ENCODE measurements at places on chromosomes 4 and X. TPM values are rescaled to one million over a fixed set of nuclear protein-coding genes. Genes with fewer than 3 reads are reported as not detected.

Gene MAP3K15
- polyA plus RNA-seq: 0.01 TPM

Gene TREX2
- 0.99 TPM for polyA plus RNA-seq

Gene CT47B1
- polyA plus RNA-seq: not detected

Gene SLC6A14
- polyA plus RNA-seq: not detected

DNA sequence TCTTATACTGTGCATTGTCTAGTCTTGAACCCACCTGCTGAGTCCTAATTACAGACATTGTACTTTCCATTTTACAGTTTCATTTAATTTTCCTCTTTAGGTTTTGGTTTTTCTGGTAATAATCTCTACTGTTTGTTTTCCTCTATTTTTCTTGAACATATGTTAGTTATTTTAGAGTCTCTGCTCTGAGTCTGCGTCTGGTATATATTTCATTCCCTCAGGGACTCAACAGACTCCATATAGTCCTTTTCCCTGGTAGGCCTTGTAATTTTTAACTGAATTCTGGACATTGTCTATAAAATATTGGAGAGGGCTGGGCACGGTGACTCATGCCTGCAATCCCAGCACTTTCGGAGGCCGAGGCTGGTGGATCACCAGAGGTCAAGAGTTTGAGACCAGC lies 121.8 kb upstream of the STOX2 start:
- no peak for DNase-seq

DNA sequence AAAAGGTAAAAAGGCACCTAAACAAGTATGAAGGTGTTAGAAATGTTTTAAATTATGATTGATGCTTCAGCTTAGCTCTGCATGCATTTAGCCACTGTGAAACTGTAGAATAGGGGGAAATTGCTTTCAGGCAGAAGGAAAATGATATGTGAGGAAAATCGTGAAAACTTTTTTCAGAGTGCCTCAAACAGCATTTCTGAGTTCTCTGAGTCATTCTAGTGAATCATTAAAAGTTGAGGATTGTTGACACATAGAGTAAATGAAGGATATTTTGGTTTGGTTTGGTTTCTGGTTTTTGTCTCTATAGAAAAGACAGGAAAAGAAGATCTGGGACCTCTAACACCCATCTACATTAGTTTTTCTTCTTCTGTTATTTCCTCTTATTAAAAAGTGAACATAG lies 332.5 kb upstream of the TRAM1L1 start:
- no peak for DNase-seq

GRCh38 chr4:123516576-123516975 lies 120.0 kb downstream of the SPRY1 start:
- DNase-seq: no peak

DNA sequence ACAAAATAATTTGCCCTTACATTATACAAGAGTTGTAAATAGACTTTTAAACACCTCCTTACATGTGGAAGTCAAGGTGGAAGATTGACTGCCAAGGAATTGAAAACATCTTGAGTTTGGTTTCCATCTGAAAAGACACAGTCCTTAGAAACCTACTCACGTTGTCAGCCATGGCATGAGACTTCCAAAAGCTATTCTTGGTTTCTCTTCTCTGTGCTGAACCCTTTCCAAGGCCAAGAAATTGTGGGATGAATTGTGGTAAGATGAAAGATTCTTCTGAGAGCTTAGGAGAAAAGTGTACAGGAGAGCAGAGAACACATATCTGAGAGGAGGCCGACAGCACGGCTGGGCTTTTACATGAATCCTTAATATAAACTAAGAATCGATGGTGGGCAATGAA lies 370.0 kb downstream of the FBXW7 start:
- no peak for DNase-seq

GRCh38 chrX:55794405-55794804 lies 76.9 kb downstream of the RRAGB start:
- DNase-seq: no peak

DNA sequence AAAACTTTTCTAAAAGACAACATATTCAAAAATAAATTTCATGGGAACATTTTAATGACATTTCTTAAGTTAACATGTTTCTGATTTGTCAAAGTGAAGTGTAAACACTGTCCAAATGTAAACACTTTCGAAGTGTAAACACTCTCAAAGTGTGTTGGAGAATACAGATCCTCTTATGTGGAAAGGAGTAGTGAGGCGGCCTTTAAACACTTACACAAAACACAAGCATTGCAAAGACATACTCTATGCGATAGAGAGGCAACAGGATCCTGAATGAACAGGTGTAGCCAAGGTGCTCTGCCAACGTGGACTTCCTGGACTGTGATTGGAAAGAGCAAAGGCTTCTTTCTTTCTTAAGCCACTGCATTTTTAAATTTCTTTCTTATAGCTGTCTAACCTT lies 62.7 kb upstream of the PGM2 start:
- no peak for DNase-seq

DNA sequence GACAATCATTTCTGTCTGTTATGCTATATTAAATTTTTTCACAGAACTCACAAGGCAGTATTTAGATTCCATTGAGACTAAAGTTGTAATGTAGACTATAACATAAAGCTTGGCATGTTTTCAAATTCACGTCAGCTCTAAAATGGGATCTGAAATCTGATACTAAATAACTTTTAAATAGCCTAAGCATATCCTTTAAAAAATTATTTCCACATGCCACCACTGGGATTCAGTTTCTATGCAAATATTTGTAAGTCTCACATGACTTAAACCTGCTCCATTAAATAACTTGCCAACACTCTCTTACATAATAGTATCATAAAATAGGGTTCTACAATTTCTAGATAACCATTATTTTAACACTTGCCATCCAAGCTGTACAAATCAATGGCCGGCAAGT lies 32.4 kb downstream of the KLHL8 start:
- DNase-seq: no peak
